ENCODE measurements at places on chromosomes 3 and 15.

- no peak for DNase-seq
Measured at GRCh38 chr3:197820550-197821335, 29.7 kb downstream of the LRCH3 start.

- no peak for DNase-seq
Measured at GRCh38 chr3:69082361-69082760, 2.2 kb upstream of the UBA3 start.

DNA sequence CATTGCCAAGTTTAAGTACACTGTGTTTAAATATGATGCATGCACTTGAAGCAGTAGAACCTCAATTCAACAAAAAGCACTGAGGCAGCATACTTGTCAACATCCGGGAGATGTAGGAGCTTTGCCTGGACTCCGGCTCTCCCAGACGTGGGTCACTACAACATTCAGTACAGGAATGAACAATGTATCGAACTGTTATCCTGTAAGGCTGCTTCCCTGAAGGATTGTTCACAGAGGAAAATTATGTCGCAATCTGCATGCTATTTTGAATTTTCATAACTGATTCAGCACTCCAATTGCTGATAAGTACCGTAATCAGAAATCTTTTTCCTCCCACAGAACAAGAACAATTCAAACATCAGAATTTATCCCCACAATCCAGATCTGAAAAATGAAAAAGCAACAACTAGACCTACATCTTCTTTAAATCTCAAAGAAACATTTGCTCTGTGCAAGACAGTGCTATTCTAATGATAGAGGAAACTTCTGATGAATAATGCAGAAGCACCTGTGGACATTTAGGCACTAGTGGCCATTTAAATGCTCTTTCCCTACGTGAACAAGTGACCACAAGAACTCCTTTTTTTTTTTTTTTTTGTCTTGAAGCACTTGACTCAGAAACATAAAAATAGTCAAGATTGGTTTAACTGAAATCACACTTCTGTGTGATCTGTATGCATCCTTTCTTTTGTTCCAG is 113.4 kb downstream of the PLCH1 start:
- DNase-seq = no peak

DNA sequence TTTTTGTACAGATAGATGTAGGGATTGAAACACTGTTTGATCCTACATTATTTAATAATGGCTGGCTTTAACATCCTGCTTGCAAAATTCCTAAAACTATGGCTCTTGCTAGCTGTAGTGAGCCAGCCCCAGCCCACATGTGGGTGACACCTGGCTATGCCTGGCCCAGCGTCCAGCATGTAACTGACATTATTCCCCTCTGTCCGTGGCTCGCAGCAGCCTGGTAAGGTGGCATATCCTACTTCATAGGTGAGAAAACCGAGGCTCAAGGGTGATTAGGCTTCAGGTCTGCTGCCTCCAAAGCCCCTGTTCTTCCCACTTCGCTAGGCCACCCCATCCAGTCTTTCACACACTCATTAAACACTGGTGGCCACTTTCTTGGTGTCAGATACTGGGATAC is 1.6 kb downstream of the CALML4 start:
- DNase-seq = no peak

DNA sequence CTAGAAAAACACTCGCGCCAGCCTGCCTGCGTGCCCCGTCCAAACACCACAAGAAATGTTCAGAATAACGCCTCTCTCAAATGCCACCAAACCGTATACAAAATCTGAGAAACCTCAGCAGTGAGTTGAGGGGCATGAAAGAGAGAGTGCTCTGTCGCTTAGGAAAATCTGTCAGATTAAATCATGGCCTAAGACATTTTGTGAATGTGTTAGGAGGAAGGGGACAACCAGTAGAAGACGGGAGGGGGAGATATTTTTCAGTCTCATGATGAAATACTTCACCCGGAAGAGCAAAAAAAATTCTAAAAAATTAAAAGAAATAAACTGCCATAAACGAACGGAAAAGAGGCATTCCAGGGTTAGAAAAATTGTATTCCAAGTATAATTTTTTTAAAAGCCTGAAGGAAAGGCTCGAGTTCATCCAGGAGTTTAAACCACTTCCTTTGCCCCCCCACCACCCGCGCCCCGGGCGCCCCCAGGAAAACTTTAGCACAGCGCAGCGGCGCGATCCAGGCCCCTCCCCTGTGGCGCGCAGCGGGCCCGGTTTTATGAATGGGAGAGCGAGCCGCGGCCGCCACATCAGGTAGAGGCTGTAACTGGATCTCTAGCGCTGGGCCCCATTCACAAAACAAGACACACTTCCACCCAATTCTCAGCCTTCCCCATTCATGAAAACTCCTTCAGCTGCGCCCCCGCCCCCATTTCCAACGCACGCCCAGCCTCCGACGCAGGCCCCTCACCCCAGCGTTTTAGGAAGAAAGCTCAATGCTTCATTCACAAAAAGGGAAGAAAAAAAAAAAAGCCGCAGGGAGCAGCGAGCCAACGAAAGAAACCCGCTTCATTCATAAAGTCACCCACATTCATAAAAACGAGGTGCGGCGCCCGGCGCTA is 1.4 kb downstream of the ETV5 start:
- DNase-seq = no peak

Measured in CMK (cell line).